Erythroblast (primary cell): ENCODE measurements at places on chromosomes 1 and 21.
A peak's percentile ranks its signal among the peaks of the same experiment; 100 is the strongest.

GRCh38 chr1:95117207-95118066 is at the start of gene TLCD4:
Gene TLCD4 (plus strand): TSS chr1:95117355. CDS start chr1:95143902, 26,547 bp downstream.
- DNase-seq, result peak; percentile 83

DNA sequence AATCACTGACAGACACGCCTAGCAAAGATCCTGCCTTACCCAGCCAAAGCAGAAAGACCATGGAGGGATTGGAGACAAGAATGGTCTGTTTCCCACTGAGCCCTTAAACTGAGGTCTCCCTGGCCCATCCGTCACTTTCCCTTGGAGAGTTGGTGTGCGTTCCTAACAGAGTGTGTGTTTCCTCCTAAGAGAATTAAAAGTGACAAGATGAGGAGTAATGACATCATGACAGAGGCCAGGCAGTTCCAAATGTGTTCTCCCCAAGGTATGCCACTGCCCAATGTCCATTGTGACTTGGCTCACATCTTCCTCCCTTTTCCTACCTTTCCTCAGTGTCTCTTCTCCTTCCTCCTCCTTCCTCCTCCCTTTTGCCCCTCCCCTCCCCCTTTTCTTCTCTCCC is 295.7 kb downstream of the SIPA1L2 start:
- no peak for DNase-seq

DNA sequence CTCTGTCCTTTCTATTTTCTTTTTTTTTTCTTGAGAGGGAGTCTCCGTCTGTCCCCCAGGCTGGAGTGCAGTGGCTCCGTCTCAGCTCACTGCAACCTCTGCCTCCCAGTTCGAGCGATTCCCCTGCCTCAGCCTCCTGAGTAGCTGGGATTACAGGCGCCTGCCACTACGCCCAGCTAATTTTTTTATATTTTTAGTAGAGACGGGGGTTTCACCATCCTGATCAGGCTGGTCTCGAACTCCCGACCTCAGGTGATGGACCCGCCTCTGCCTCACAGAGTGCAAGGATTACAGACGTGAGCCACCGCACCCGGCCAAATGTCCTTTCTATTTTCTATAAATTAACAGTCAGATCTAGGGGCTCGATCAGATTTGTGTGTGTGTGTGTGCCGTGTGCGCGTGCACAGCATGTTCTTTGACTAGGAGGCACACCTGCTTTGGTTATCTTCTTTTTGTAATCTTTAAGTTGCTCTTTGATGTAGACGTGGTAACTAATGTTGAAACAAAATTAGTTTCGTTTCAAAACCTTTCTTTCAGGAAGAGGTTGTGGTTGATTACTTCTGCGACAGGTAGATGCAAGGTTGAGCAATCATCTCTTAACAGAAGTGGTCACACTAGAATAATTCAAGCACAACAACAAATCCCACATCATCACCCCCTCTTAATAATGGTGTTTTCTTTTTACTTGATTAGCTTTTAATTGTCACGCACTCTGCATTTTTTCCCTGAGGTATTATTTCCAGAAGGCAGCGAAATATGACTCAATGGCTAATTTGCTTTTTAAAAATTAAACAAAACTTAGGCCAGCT is 779 bp upstream of the DEGS1 start:
- DNase-seq, result no peak

GRCh38 chr1:246906833-246907232 is 24.9 kb downstream of the AHCTF1 start:
- no peak for DNase-seq

GRCh38 chr1:197178998-197179397 is 32.5 kb upstream of the ASPM start:
- DNase-seq, result peak; percentile 74

DNA sequence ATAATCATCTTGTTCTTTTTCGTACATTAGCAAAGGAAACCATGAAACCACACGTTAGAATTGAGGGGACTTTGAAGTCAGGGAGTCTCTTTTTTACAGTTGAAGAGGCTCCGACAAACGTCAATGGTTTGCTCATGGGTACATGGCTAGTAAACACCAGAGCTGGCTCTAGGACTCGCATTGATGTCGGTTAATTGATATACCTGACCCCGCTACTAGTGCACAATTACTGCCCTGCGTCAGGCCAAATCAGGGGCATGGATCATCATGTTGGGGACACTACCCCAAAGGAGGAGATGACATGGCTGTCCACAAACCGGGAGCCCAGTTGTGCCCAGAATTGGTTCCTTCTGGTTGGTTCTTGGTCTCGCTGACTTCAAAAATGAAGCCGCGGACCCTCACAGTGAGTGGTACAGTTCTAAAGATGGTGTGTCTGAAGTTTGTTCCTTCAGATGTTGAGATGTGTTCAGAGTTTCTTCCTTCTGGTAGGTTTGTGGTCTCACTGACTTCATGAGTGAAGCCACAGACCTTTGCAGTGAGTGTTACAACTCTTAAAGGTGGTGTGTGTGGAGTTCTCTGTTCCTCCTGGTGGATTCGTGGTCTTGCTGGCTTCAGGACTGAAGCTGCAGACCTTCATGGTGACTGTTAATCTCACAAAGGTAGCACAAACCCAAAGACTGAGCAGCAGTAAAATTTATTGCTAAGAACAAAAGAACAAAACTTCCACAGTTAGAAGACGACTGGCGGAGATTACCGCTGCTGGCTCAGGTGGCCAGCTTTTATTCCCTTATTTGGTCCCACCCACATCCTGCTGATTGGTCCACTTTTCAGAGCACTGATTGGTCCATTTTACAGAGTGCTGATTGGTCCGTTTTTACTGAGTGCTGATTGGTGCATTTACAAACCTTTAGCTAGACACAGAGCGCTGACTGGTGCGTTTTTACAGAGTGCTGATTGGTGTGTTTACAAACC is 126.9 kb upstream of the ERRFI1 start:
- peak; percentile 6 for DNase-seq

DNA sequence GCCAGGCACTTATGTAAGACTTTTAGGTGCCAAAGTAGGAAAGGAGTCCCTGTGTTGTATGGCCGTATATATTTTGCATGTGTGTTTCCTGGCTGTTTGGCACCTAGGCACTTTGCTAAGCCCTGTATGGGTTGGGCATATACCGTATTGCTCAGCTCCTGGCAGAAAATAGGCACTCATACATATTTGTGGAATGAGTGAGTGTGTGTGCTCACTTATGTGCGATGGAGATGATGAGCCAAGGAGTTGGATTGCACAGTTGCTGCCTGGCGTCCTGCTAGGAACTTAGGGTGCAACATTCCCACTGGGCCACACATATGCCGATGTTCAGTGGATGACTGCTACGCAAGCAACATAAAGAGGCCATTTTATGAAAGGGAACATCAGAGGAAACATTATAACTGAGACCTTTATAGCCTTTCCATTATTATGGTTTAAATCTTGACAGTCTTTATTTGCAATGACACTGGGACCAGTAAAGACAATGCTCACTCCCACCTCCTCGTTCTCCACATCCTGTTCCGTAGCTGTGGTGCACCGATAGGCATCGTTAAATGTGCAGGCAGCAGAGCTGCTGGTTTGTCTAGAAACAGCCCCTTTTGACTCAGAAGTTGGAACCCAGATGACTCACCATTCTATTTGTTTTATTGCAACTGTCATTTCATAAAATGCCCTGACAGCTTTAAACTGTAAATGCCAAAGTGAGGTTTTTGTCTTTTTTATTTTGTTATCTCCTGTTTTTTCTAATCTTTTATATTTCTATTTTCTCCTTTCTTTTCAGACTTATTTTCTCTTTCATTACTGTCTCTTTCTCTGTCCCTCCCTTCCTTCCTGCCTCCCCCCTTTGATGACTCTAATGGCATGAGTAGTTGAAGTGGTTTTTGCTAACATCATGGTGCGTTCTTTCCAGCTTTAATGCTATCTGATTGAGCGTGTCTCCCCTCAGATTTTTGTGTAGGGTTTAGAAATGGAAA is 36.1 kb downstream of the PEX14 start:
- peak; percentile 43 for DNase-seq

DNA sequence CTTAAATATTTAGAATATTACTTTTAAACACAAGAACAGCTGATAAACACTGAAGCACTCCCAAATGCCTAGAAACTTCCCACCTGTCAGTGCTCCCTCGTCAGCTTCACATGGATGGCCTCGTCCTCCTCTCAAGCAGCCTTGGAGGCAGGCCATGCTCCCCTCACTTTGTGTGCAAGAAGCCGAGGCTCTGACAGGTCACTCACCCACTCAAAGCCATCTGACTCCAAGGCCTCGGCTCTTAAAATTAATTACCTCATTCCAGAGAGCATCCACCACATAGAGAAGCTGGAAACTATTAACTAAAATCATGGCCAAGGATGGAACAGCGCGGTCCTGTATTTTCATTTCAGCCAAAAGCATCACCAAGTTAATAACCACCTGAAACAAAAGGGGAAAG is 17.8 kb downstream of the LBR start:
- DNase-seq, result no peak

GRCh38 chr1:185376840-185377635 is 60.0 kb upstream of the IVNS1ABP start:
- DNase-seq, result no peak

DNA sequence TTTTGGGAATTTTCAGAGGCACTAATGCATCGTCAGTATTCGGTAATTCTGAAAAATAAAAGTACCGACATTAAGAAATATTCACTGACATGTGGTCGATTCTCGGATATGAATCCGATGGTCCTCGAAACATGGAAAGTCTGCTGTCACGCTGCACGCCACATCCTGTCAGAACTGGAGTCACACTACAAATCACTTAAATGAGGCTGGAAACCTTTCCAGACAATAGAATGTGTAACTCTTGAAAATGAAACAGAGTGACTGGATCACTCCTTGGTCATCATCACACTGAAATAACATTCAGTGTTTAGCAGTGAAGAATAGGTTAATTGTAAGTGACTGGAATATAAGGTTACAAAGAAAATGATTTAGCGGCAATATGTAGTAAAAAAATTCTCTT is 620.1 kb upstream of the ADAMTS5 start:
- no peak for DNase-seq

- no peak for DNase-seq
Measured at GRCh38 chr1:119081267-119081666, 59.2 kb downstream of the WARS2 start.

GRCh38 chr1:219686171-219686570 is 73.3 kb upstream of the ZC3H11B start:
- no peak for DNase-seq

DNA sequence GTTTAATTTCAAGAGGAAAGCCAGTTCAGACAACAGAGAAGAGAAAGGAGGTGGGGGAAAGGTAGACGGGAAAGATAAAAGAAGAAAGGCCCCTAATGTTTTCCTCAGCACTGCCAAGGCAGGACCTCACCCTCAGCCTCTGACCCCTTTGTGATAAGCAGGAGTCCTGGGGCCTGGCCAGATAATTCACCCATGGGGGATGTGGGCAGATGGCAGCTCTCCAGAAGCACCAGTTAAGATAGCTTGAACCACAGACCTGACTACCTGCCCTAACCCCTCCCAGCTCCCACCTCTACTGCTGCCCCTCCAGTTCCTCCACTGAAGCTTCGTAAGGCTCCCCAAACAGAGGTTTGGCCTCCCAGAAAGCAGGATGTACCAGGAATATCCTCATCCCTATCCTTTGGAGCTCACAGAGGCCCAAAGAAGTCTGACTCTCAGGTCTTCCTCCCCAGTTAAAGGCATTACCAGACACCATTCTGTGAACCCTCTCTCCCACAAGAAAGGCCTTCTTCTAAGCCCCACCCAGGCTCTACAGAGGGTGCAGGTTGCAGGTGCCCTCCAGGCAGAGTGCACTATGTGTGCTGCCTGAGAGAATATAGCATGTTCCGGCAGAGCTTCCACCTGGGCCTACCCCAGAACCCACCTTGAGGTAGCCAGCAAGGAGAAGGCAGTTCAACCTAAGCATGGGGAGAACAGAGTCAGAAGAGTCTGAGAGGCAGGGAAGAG is 9.2 kb upstream of the SNAPIN start:
- DNase-seq, result peak; percentile 89

DNA sequence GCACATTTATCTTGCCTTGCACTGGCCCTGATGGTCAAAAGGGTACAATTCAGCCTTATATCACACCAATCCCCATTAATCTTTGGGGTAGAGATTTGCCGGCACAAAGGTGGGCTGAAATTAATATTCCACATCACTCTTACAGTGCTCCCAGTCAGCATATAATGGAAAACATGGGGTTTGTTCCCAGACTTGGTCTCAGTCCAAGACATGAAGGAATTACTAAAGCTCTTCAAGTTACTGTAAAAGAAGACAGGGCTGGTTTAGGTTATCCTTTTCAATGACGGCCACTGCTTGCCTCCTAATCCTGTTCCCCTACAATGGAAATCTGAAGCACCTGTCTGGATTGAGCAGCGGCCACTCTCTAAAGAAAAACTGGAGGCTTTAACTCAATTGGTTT is 160.7 kb downstream of the IER5 start:
- no peak for DNase-seq

DNA sequence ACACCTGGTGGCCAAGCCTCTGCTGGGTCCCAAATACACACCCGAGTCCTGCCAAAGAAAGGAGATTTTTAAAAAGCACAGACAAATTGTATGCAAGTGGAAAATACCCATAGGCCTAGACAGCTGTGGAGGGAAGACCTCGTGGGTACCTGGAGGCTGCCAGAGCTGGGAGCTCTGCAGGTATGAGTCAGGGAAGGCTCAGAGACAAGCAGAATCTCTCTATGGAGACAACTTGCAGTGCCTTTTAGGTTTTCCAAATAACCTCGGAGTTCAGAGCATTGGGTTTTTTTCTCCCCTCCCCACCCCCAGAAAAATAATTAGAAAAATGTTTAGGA is 127.7 kb downstream of the EDEM3 start:
- no peak for DNase-seq

DNA sequence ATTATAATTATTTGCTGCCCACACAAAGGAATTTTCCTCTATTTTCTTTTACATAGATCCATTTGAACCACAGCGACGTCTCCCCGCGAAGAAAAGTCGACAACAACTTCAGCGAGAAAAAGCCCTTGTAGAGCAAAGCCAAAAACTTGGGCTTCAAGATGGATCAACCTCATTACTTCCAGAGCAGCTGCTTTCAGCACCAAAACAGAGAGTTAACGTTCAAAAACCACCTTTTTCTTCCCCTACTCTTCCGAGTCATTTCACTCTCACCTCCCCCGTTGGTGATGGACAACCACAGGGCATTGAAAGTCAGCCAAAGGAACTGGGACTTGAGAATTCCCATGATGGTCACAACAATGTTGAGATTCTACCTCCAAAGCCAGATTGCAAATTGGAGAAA is 7.2 kb downstream of the GORAB start:
- DNase-seq, result no peak

DNA sequence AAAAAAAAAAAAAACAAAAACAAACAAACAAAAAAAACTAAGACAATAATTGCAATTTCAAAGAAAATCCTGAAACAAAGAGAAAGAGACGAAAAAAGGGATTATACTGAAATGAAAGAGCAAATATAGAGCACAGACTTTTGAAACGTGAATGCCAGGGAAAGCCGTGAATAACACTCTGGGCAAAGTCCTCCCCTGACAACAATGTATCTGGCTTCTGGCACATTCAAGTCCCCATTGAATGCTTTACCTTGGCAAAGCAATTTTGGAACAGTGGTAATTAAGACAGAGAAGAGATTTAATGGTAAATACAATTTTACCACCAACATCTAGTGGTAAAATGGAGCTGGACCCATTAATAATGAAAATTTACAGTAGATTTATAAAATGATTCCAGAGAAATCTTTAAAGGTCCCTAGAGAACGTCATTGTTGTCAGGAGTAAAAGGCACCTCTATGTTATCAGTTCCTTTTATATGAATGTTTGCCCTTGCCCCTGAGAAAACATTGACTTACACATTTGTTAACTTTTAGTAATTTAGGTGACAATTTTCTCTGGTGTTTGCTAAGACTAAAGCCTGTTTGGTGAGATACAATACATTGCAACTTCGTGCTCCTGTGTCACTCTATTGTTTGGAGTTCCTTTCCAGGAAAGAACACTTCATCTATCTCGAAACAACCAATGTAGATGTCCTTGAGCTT is 89.7 kb downstream of the GREM2 start:
- no peak for DNase-seq
